GM04504 (cell line): ENCODE measurements at places on chromosomes 6 and 20.

DNA sequence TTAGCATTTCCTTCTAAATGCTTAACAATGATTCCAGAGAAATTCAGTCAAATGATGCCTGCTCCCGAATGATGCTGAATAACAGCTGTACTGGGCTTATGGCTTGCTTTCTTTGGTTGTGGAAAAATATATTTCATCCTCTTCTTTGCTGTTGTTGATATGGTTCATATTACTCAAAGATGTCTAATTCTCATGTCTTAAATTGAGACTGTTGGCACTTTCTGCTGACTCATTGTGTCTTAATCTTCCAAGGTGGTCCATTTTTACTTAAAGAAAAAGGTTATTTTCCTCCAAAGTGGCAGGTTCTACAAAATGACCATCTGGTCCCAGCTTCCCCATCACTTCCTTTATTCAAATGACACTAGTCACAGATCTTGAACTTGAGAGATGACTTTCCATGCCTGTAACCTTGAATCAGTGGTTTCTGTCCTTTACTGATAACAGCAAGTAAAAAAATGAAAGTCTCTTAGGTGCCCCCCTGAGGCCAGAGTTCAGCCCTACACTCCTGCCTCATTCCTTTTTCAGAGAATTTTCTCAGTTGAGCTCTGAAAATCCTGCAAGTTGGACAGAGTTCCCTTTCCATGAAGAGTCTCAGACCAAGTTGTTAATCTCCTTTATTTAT lies 6.9 kb downstream of the SNAP25 start:
- DNase-seq, result no peak

- DNase-seq, result no peak
These were observed 52.2 kb downstream of the MANEA start for GRCh38 chr6:95629551-95629950.

GRCh38 chr20:62929051-62929538 lies 2.8 kb upstream of the DIDO1 start:
- no peak for DNase-seq

GRCh38 chr6:8268156-8268555 lies 165.8 kb upstream of the EEF1E1 start:
- no peak for DNase-seq

GRCh38 chr6:95978230-95978629 lies 37.5 kb upstream of the FUT9 start:
- DNase-seq, result no peak
